T-cell (primary cell): ENCODE measurements at places on chromosomes 5 and 9. TPM values are rescaled to one million over a fixed set of nuclear protein-coding genes. Genes with fewer than 3 reads are reported as not detected.

The TARS1 gene
- 134 TPM for total RNA-seq

The C7 gene
- total RNA-seq, result 1.4 TPM

The CACNA1B gene
- not detected for total RNA-seq

The EGFLAM gene
- not detected for total RNA-seq

The SHISAL2B gene
- total RNA-seq, result not detected

The PCA3 gene
- total RNA-seq, result not detected

The PCDHGB2 gene
- total RNA-seq, result 0.62 TPM

The P4HA2 gene
- total RNA-seq, result 0.99 TPM

The IL5 gene
- not detected for total RNA-seq

The ZNF879 gene
- total RNA-seq, result 15.2 TPM

The WHRN gene
- total RNA-seq, result 13.0 TPM

The FAM78A gene
- 106 TPM for total RNA-seq

The CKMT2 gene
- total RNA-seq, result 0.58 TPM

The TAF11L5 gene
- total RNA-seq, result not detected

The RNF180 gene
- total RNA-seq, result not detected

The SLC25A2 gene
- 0.92 TPM for total RNA-seq

The SPINK6 gene
- not detected for total RNA-seq

The ECSCR gene
- not detected for total RNA-seq
